ENCODE measurements at places on chromosomes 3 and 15.

DNA sequence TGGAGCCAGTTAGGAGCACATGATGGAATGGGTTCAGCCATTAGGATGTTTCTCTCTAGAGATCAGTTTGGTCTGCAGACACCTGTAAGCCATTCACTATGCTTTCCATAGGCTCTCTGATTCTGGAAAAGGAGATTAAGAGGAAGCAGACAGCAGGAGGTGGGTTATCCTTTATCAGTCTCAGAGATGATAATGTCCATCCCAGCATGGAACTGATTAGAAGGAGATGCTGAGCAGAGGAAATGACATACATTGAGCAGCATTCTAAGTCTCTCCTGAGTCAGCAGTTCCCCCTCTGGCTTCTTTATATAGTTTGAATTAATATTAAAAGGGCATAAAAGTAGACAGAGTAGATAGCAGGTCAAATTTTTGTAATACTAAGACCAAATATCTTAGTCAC, 591.1 kb downstream of the GBE1 start:
- no peak for DNase-seq

- DNase-seq = no peak
These were observed 1.9 kb downstream of the CBLB start for GRCh38 chr3:105866656-105867653.

DNA sequence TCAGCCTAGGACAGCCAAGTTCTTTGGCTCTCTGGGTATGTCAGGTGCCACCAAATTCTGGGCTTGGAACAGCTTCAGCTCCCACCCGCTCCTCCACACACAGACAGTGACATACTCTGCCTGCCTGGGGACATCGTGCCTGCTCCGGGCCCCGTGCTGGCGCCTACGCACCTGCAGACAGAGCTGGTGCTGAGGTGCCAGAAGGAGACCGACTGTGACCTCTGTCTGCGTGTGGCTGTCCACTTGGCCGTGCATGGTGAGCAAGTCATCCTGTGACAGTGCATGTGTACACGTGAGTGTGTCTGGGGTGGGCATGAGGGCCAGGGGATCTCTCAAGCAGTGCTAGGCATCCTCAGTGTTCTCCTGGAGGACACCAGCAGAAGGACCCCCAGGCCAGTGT, 922 bp downstream of the IL17RC start:
- DNase-seq = no peak

DNA sequence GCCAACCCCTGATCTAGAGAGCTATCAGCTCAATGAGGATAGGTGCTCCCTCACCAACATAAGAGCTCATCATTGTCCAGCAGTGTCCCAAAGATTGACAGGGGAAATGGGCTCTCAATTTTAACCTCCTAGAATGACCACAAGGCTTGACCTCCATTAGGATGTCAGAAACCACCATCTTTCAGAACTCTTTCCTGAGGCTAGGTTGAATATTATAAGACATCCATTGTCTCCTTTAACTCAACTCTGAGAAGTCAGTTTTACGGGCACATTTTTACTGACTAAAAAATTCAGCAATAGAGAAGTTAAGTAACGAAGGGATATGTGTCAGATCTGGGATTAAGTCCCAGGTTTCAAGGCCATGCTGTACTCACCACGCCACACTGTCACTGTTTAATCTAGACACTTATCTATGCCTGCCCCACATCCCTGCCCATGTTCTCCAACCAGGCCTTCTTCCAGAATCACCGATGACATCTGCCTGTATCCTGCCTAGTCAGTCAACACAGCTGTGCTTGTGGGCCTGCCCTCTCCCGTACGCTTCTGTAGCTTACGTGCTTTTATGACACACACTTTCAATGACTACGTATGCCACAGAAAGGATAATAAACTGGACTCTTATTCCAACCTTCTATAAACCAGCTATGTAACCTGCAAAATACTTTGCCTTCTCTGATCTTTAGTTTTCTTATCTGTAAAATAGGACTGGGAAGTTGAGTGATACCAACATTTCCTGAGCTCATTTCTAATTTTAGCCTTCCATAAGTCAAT, 17.1 kb upstream of the MUC13 start:
- no peak for DNase-seq

- DNase-seq = no peak
These were observed 210.5 kb downstream of the FGF12 start for GRCh38 chr3:192516820-192517219.

Measured in glomerular endothelial cell (primary cell).